ENCODE measurements at places on chromosomes 6 and 20. TPM values are rescaled to one million over a fixed set of nuclear protein-coding genes. Genes with fewer than 3 reads are reported as not detected.

GRIK2 gene
- not detected for total RNA-seq

GPR6 gene
- not detected for total RNA-seq

PNLDC1 gene
- total RNA-seq = 0.36 TPM

TCF15 gene
- total RNA-seq = not detected

ZGPAT gene
- 53.9 TPM for total RNA-seq

MRPS10 gene
- total RNA-seq = 29.0 TPM

GPX5 gene
- total RNA-seq = not detected

LST1 gene
- 13.7 TPM for total RNA-seq

SIRPD gene
- 0.39 TPM for total RNA-seq

ERVFRD-1 gene
- not detected for total RNA-seq

C6orf163 gene
- 5.0 TPM for total RNA-seq

WDR27 gene
- total RNA-seq = 80.9 TPM

PEX3 gene
- total RNA-seq = 25.8 TPM

DIDO1 gene
- total RNA-seq = 125 TPM

BFSP1 gene
- total RNA-seq = not detected

- no peaks in the 10 kb centered on the region for H3K27me3 ChIP-seq
- H3K36me3 ChIP-seq = peaks cover 30% of the 10 kb centered on the region
- H3K27ac ChIP-seq = no peak overlapping the region
- DNase-seq = no peak
These were observed 37.4 kb upstream of the FAM83C start for GRCh38 chr20:35329435-35330139.

- H3K36me3 ChIP-seq = no peaks in the 10 kb centered on the region
- no peaks in the 10 kb centered on the region for H3K27me3 ChIP-seq
These were observed 165.2 kb downstream of the HAO1 start for GRCh38 chr20:7775072-7775471.

GRCh38 chr6:155347800-155348199 lies 33.5 kb upstream of the TFB1M start:
- H3K4me1 ChIP-seq = peaks cover 6% of the 10 kb centered on the region

DNA sequence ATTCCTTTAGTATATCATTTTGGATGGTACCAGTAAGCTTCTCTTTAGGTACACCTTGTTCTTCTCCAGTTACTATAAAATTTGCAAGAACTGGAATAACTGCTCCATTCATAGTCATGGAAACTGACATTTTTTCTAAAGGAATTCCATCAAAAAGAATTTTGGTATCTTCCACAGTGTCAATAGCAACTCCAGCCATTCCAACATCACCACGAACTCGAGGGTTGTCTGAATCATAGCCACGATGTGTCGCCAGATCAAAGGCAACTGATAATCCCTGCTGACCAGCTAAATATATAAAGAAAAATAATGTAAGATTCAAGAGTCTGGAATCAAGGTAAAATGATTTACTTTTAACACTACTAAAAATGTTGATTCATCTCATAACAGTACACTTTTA lies 5.3 kb downstream of the MMUT start:
- H3K27ac ChIP-seq = no peak overlapping the region
- H3K4me1 ChIP-seq = peaks cover 37% of the 10 kb centered on the region
- no peak for DNase-seq
- no peaks in the 10 kb centered on the region for H3K27me3 ChIP-seq
- H3K4me3 ChIP-seq = no peak overlapping the region

DNA sequence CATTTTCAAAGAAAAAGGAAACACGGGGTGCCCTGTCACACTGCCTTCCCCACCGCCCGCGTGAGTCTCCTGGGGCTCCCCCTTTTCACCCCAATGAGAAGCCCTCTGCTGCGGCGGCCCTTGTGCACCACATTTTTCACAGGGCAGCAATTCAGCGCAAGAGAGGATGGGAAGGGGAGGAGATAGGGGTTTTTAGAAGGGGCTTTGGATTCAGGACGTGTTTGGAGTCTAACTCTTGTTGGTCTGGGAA lies 726 bp upstream of the ARFGEF3 start:
- no peak overlapping the region for H3K27ac ChIP-seq
- peak overlapping the region; percentile 64 for H3K4me3 ChIP-seq

DNA sequence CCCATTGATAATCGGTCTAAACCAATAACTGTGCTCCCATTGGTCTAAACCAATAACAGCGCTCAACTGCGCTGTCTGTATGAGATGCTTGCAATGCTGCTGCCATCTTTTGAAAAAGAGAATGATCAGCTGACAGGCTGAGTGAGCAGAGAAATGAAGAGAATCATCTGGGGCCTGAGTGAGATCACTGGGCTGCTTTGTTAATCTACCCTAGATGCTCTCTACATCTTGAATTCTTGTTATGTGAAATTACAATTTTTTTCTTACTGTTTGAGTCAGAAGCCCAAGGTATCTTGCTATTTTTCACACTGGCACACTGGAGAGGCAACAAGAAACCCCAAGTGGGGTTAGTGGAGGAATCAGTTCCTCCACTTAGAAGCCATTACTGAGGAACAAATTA lies 91.5 kb upstream of the GCM1 start:
- H3K4me1 ChIP-seq = peaks cover 10% of the 10 kb centered on the region
- no peak for DNase-seq
- H3K4me3 ChIP-seq = no peak overlapping the region
- H3K36me3 ChIP-seq = peaks cover 7% of the 10 kb centered on the region
- H3K27ac ChIP-seq = no peak overlapping the region

DNA sequence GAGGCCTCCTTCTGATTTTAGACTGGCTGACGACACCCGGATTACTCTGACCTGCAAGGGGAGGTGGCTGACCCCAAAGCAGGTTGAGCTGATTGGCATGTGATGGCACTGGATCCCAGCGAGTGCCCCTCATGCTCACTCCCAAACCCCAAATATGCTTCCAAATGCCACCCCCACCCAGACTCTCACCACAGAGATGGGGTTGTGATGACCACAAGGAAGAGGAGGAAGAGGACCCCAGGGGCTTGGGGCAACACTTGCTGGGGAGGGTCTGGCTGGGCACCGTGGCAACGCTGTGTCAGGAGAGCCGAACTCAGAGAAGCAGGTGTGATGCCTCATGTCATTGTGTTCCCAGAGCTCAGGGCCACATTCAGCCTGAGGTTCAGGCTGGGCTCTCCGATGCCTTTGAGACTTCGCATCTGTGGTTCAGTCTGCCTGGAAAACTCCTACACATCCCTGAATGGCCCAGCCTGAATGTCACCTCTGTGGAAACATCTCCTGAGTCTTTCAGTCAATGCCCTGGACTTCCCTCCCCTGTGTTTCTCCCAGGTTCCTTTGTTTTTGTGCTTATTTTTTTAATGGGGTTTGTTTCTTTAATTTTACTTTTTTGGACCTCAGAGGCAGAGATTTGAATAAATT lies 169.1 kb upstream of the PMEPA1 start:
- peaks cover 3% of the 10 kb centered on the region for H3K27me3 ChIP-seq
- H3K27ac ChIP-seq = no peak overlapping the region
- H3K36me3 ChIP-seq = no peaks in the 10 kb centered on the region

GRCh38 chr20:1190847-1191246 lies 6.1 kb upstream of the TMEM74B start:
- H3K36me3 ChIP-seq = no peaks in the 10 kb centered on the region
- DNase-seq = no peak
- peaks cover 4% of the 10 kb centered on the region for H3K4me1 ChIP-seq
- H3K27me3 ChIP-seq = peaks cover 7% of the 10 kb centered on the region
- no peak overlapping the region for H3K27ac ChIP-seq
- no peak overlapping the region for H3K4me3 ChIP-seq

DNA sequence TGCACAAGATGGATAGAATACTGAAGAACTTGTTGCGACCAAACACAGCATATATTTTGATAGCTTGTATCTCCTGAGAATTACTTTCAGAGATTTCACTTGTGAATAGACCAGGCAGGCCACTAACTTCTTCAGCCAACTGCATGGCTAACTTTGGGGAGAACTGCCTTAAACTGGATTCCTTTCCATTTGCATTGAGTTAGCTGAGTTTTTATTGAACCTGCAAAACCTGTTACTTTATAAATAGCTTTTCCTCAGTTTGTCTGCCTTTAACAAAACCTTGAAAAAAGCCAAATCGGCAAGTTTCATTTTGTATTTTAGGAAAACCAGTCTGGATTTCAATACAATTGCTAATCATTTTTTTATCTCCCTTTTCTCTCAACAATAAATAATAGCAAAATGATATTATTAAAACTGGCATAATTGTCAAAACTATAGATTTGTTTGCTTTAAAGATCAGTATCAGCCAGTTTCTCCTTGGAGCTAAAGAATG lies 72.6 kb upstream of the SCGN start:
- H3K36me3 ChIP-seq = peaks cover 28% of the 10 kb centered on the region
- H3K27ac ChIP-seq = no peak overlapping the region
- no peaks in the 10 kb centered on the region for H3K27me3 ChIP-seq
- peaks cover 6% of the 10 kb centered on the region for H3K4me1 ChIP-seq

DNA sequence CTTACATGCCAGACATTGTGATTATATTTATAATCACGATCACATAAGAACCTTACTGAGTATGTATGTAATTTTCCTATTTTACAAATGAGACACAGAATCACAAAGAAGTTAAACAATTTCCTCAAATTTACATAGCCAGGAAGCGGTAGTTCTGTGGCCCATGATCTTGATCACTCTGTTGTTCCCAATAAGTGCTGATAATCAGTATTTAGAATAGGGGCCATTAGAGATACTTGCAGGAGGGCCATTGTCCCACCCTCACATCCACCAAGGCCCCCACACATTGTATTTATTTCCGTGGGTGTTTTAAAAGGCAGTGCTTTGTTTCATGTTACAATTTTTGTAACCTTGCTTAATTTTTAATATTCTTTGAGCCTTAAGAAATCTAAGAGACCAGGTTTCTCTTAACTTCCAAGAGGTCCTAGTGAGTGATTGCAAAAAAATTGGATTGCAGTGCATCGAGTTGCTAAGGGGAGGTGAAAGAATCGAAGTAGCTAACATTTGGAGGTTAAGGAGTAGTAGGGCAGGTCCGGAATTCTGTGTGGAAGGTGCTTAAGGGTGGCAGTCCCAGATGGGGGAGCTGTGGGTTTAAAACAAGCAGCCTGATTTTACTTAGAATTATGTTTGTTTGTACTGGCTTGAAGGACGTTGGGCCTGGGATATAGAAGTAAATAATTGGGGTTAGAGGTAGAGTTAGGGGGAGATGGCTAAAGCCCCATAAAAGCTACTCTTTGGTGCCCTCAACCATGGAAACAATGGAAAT lies 339.4 kb downstream of the CDKAL1 start:
- no peak overlapping the region for H3K27ac ChIP-seq
- no peak for DNase-seq
- H3K27me3 ChIP-seq = no peaks in the 10 kb centered on the region
- H3K4me3 ChIP-seq = no peak overlapping the region
- peaks cover 27% of the 10 kb centered on the region for H3K36me3 ChIP-seq

- no peak overlapping the region for H3K4me3 ChIP-seq
- H3K36me3 ChIP-seq = no peaks in the 10 kb centered on the region
- no peaks in the 10 kb centered on the region for H3K27me3 ChIP-seq
- DNase-seq = no peak
- H3K4me1 ChIP-seq = peaks cover 32% of the 10 kb centered on the region
These were observed 22.9 kb upstream of the TBC1D7 start for GRCh38 chr6:13351271-13351670.

- peak overlapping the region; percentile 36 for H3K27ac ChIP-seq
- peak overlapping the region; percentile 19 for H3K4me3 ChIP-seq
- H3K36me3 ChIP-seq = no peaks in the 10 kb centered on the region
- H3K4me1 ChIP-seq = peaks cover 90% of the 10 kb centered on the region
- DNase-seq = no peak
- H3K27me3 ChIP-seq = no peaks in the 10 kb centered on the region
These were observed 15.0 kb downstream of the ADNP start for GRCh38 chr20:50916257-50916656.

- H3K4me3 ChIP-seq = no peak overlapping the region
- H3K27ac ChIP-seq = no peak overlapping the region
- DNase-seq = no peak
- H3K27me3 ChIP-seq = peaks cover 6% of the 10 kb centered on the region
- H3K36me3 ChIP-seq = no peaks in the 10 kb centered on the region
These were observed 422.9 kb downstream of the GJA1 start for GRCh38 chr6:121858310-121858709.

- no peak for DNase-seq
- peaks cover 10% of the 10 kb centered on the region for H3K4me1 ChIP-seq
- no peak overlapping the region for H3K27ac ChIP-seq
- no peak overlapping the region for H3K4me3 ChIP-seq
- peaks cover 2% of the 10 kb centered on the region for H3K36me3 ChIP-seq
These were observed 13.4 kb downstream of the PHACTR2 start for GRCh38 chr6:143691155-143691554.

DNA sequence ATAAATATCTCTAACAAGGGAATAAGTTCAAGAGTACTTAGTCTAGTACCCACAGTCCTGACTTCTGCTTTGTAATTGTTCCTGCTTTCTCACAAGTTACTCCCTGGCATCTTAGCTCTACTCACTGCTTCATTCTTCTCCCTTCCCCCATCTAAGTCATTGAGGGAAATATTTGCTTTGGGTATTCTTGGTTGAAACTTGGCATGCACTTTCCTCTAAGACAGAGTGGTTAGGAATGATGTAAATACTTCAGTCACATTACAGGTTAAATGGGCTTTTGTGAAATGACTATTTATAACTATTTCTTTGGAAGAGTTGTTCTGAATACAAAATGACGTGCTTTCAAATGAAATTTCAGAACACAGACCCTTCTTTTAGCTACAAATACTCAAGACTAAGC lies 67.7 kb upstream of the PLEKHG1 start:
- H3K27ac ChIP-seq = no peak overlapping the region
- no peaks in the 10 kb centered on the region for H3K36me3 ChIP-seq
- DNase-seq = no peak
- no peak overlapping the region for H3K4me3 ChIP-seq

- H3K27ac ChIP-seq = no peak overlapping the region
- H3K4me1 ChIP-seq = peaks cover 45% of the 10 kb centered on the region
- DNase-seq = no peak
- H3K36me3 ChIP-seq = peaks cover 47% of the 10 kb centered on the region
- no peak overlapping the region for H3K4me3 ChIP-seq
- no peaks in the 10 kb centered on the region for H3K27me3 ChIP-seq
These were observed 39.9 kb downstream of the LMBRD1 start for GRCh38 chr6:69756907-69757306.

- H3K4me1 ChIP-seq = peaks cover 35% of the 10 kb centered on the region
- peak overlapping the region; percentile 79 for H3K27ac ChIP-seq
- peak overlapping the region; percentile 47 for H3K4me3 ChIP-seq
- DNase-seq = no peak
- H3K36me3 ChIP-seq = no peaks in the 10 kb centered on the region
- no peaks in the 10 kb centered on the region for H3K27me3 ChIP-seq
These were observed 48.5 kb upstream of the NT5E start for GRCh38 chr6:85401186-85402021.

GRCh38 chr20:50238081-50238800 lies 47.6 kb downstream of the CEBPB start:
- H3K4me3 ChIP-seq = no peak overlapping the region
- no peaks in the 10 kb centered on the region for H3K27me3 ChIP-seq
- H3K27ac ChIP-seq = no peak overlapping the region
- H3K4me1 ChIP-seq = no peaks in the 10 kb centered on the region
- DNase-seq = no peak

- no peaks in the 10 kb centered on the region for H3K36me3 ChIP-seq
- no peak for DNase-seq
- H3K4me1 ChIP-seq = peaks cover 11% of the 10 kb centered on the region
- no peaks in the 10 kb centered on the region for H3K27me3 ChIP-seq
- H3K27ac ChIP-seq = peak overlapping the region; percentile 48
These were observed 48.9 kb downstream of the RNASET2 start for GRCh38 chr6:166907373-166907841.

All from naive thymus-derived CD8-positive, alpha-beta T cell (primary cell).